ENCODE measurements at places on chromosomes 5 and 9.

GRCh38 chr5:115461506-115462290 is 82.9 kb downstream of the FEM1C start:
- peak; percentile 37 for DNase-seq

GRCh38 chr5:77311214-77311571 is 100.7 kb downstream of the PDE8B start:
- DNase-seq = no peak

DNA sequence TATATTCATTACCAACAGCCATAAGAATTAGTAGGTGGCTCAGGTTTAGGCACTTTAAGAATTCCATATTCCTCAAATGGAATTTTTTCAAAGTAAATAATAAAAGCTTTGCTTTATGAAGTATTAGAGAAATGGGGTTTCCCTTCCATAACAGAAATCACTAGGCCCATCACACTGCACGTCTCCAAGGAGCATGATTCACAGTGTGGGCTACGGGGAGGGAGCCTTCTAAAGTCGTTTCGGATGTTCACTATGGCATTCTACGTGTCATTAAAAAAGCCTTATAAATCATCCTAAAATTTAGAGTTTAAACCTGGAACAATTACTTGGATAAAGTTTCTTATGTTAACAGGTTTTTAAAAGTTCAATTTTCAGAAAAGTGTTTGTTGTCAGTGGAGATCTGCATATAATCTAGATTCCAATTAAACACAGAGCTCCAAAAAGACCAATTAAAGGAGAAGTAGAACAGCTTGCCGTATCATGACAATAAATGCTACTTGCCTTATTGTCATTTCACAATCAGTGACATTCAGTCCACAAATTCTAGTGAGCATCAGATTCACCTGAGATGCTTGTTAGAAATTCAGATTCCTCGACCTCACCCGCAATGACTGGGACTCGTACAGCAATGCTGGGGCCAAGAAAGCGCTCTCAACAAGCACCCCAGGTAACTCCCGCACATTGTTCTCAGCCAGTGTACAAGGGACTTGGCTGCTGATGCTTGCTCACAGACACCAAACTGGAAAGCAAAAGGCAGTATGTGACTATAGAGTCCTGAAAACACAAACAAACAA is 115.7 kb downstream of the NFIB start:
- DNase-seq = no peak

- DNase-seq = no peak
Observed at GRCh38 chr5:132214491-132214890, 13.2 kb downstream of the P4HA2 start.

DNA sequence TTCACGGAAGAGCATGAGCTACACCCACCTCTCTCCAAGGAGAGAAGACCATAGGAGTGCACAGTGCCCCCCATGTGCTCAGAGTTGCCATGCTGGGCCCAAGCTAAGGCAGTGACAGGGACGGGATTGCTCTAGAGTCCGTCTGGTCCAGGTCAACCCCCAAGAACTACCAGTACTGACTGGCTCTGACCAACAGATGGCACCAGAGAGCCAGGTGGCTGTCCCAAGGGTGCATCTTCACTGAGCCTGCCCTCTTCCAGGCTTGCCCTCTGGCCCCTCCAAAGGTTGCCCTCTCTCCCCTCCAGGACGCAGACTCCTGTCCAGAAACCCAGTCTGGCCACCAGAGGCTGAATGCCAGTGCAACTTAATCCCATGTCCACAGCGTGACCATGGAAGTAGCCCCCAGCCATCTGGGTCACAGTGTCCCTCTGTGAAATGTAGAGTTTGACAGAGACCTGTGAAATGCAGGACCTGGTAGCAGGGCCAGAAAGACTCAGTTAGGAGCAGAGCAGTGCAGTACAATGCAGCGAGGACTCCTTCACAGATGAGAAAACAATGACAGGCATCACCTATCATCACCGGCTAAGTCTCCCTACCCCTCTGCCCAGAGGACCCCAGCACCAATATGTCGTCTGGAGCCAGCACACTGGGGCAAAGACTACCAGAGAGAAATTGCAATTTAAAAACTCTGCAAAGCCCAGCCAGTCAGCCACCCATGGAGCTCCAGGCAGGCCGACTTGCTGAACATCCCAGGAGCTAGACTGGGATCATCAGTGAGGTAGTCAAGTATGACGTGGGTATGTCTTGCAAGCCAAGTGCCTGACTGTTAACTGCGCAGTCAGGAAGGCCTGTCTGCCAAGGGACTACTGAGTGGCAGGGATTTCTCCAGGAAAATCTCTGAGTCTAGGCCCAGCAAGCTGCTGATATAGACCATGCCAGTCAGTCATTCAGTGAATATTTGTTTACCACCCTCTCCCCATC is 7.7 kb upstream of the SKP1 start:
- peak; percentile 66 for DNase-seq

GRCh38 chr5:97854871-97855762 is 672.1 kb upstream of the RIOK2 start:
- DNase-seq = no peak

DNA sequence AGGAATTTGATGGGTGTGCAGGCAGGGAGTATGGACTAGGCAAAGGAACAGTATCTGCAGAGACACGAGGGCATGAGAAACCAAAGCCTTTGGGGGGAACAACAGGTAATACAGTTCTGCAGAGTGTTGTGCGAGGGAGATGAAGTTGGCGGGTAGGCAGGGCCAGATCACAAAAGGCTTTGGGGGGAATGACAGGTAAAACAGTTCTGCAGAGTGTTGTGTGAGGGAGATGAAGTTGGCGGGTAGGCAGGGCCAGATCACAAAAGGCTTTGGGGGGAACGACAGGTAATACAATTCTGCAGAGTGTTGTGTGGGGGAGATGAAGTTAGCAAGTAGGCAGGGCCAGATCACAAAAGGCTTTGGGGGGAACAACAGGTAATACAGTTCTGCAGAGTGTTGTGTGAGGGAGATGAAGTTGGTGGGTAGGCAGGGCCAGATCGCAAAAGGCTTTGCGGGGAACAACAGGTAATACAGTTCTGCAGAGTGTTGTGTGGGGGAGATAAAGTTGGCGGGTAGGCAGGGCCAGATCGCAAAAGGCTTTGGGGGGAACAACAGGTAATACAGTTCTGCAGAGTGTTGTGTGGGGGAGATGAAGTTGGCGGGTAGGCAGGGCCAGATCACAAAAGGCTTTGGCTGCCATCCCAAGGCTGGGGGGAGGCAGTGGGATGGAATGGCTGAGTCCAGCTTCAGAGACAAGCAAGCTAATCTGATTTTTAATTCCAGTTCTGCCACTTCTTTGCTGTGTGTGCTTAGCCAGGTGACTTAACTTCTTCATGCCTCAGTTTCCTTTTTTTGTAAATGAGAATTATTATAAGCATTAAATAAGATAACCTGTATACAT is 33.0 kb downstream of the FRMPD1 start:
- no peak for DNase-seq

DNA sequence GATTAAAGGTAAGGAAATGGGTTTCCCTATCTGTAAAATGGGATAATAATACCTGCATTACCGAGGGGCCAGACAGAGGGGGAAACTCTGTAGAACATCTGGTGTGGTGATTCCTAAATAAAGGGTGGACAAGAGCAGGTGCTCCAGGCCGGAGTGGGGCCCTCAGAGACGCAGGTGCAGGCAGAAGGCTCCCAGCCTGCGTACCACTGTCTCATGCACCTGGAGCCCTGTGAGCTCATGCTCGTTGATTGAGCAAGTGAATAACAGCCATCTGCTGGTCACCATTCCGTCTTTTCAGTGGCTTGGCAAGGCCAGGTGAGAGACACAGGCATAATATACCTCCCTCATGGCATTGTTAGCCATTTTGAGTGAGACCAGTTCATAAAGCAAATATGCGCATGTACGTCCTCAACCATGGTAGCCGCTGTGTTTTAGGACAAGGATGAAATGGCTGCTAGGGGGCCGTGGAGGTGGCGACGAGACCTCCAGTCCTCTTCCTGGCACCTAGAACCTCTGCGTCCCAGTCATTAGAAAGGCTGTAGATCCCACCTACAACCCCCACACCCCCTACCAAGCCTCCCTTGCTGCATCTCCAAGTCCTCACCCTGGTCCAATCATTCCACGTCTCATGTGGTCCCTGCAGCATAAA is 198.0 kb upstream of the MVB12B start:
- DNase-seq = no peak

DNA sequence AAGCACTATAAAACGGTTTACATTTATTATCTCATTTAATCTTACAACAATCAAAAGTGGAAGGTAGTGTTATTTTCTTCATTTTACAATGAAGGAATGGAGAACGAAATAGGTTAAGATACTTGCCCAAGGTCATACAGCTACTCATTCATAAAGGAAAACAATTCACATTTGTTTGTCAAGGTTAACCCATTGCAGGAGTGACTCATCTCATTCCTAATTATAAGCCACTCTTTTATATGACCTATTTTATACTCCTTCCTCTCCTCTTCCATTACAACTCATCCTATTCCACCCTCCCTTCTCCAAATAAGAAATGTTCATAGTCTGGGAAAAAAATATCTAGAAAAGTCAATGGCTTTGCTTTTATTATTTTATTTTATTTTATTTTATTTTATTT is 29.6 kb downstream of the CRHBP start:
- DNase-seq = no peak

DNA sequence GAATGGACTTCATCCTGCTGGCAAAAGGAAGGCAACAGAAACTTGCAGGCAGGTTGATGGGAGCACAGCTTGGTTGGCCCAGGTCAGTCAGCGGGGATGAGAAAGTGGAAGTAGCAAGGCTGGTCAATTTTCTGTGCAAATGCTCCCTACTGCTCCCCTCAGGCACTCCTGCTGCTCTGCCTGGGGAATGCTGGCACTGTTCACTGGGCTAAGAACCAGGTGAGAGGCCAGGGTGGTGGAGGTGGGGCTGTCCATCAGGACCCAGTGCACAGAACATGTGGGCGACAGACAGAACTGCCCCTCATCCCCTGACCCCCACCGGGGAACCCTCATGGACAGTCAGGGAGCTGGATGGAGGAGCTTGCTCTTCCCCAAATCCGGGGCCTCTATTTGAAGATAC is 593.1 kb downstream of the IRX1 start:
- DNase-seq = no peak

- DNase-seq = no peak
Observed at GRCh38 chr5:55720188-55720703, 8.1 kb upstream of the SLC38A9 start.

DNA sequence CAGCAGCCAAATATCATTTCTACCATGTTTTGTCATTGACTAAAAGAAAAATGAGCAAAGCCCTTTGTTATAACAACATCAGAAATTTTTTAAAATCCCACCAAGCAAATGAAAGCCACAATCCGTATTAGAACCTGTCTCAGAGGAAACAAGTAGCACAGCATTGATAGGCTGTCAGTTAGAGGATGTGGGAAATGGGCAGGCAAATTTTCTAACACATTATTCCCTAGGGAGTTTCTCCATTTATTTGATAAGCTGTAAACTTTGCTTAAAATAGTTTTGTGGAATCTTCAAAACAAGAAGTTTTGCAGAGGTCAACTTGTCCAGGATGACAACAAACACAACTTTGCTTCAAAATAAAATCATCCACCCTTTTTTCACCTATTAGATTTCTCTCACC is 53.6 kb upstream of the APC start:
- DNase-seq = no peak

DNA sequence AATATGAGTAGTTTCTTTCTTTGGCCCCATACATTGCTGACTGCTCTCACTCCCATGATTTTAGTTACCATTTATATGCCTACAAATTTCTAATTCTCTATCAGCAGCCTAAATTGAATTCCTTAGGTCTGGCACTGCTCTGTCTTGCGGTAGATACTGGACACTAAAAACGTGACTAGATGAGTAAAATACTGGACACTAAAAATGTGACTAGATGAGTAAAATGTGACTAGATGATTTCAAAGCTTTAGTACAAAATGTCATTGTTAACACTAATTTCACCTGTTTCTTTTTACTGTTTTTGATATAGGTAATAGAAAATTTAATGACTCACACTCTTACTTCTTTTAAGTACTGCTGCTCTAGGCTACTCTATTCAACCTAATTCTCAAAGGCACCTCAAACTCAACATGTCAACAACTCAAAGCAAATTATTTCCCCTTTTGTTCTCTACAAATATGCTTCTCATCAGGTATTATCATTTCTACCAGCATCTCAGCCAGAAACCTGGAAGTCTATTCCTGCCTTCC is 31.4 kb upstream of the GOLGA1 start:
- DNase-seq = no peak

DNA sequence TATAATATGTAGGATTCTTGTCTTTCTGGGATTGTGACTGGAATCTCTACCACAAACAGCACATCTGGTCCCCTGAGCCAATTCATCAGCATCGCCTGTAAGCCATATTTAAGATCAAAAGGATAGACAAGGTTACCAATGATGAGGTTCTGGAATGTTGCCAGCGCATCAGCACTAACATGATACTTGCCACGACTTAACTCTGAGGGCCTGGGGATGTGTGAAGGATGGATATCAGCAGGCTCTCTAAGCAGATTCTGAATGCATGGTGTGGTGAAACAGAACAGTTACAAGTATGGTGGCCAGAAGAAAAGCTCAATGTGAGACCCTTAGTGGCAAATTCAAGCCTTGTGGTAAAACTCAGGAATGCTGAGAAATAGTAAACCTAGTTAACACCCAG is 143.0 kb downstream of the XRCC4 start:
- DNase-seq = no peak

GRCh38 chr5:94623011-94623410 is 4.5 kb downstream of the SLF1 start:
- DNase-seq = no peak

GRCh38 chr5:129724647-129725046 is 23.2 kb upstream of the MINAR2 start:
- DNase-seq = no peak

DNA sequence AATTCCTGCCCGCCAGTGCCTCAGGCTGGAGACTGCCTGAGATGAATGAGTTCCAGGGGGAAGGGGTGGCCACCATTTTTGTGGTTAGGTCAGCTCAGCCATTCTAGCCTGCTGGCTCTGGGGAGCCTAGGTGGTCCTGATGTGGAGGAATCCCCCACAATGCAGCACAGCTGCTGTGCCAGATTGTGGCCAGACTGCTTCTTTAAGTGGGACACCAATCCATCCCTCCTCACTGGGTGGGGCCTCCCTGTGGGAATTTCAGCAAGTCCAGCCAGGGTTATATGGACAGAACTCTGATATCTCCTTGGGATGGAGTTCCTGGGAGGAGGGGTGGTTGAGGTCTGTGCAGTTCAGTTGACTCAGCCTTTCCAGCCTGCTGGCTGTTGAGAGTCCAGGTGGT is 51.2 kb upstream of the DAP start:
- no peak for DNase-seq

DNA sequence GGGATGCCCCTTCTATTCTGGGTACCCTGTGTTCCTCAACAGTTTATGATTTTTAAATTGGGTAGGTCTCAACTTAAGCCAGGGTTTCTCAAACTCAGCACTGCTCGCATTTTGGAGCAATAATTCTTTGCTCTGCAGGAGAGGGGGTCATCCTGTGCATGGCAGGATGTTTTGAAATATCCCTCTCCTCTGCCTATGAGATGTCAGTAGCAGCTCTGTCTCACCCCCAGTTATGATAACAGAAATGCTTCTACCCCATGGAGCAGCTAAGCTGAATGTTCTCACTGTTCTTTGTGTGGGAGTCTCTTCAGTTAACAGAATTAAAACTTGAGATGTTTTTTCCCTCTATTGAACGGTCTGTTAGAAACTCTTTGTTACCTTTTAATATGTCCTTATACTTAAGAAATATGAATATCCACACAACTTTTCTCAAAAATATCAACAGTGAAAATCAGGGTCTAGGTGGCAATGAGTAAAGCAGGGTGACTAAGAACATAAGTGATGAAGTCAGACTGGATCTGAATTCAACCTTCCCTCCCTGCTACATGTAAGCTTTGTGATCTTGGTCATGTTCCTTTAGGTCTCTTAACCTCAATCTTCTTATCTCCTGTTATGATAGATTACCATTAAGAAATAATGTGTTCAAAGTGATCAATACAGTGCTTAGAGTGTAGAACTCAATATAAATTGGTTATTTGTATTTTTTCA is 89.0 kb downstream of the CAMK4 start:
- no peak for DNase-seq
